Activated naive CD4-positive, alpha-beta T cell (primary cell): ENCODE measurements at places on chromosomes 7 and 10.
A peak's percentile ranks its signal among the peaks of the same experiment; 100 is the strongest.

DNA sequence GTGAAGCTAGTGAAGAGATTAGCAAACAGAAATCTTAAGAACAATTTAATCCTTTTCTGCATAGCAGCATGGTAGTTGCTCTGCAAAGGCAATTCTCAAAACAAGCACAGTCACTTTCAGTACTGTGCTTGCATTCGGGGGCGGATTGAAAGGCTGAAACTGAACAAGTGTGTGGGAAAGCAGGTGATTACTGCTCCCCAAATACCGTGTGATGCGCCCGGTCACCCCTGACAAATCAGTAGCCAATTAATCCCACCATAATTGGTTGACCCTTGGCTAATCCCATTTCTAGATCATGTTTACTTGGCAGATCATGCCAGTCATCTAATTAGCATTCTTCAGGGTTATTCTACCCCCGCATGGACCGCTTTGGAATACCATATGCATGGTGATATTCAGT is 76.5 kb upstream of the ADRB1 start:
- DNase-seq, result no peak

DNA sequence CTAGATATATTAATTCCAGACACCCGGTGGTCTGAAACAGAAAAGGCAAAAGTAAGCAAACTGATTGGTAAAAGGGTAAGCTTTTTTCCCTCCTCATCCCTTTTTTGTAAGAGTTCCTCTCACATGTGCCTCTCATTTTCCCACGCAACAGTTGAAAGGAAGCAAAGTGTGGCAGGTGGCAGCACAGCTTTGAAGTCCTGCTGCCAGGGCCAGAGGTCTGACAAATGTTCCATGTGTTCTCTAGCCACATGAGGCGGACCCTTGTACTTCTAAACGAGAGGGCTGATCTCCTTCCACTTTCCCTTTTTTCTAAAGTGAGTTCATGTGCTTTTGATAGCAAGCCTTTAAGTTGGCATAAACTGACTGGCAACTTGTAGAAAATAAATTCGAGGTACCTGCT is 217.5 kb downstream of the POLR1F start:
- DNase-seq, result no peak

DNA sequence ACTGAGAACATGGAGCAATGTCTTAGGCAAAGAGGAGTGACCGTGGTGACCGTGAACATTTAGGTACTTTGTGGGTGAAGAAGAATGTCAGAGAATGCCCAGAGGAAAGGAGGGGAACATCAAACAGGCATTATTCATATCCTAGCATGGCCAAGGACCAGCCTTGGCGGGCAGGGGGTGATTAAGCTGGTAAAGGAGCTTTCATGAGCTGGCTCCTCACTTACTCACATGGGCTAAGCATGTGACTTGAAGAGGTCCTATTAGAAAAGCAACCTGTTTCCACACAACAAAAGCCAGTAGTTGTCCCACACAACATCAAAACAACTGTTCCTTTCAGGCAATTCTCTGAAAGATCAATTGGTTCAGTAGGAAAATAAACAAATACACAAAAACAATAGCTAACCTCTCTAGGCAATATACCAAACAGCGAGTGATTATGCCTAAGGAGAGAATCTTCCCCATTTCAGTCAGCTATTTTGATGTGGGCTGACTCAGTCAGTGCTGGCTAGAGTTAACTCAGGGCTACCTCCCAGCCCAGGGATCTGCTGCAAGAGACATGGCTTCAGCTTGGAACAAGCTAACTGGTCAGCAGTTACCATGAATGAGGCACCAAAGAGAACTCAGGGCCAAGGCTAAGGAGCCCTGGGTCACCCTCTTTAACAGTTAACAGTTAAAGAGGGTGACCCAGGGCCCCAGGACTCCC is 283.5 kb downstream of the ARHGAP12 start:
- no peak for DNase-seq

GRCh38 chr10:35182631-35183510 is 56.2 kb downstream of the CREM start:
- no peak for DNase-seq

GRCh38 chr7:158648168-158648567 is 56.4 kb downstream of the NCAPG2 start:
- no peak for DNase-seq

GRCh38 chr7:116933465-116933864 is 19.8 kb upstream of the ST7 start:
- no peak for DNase-seq

DNA sequence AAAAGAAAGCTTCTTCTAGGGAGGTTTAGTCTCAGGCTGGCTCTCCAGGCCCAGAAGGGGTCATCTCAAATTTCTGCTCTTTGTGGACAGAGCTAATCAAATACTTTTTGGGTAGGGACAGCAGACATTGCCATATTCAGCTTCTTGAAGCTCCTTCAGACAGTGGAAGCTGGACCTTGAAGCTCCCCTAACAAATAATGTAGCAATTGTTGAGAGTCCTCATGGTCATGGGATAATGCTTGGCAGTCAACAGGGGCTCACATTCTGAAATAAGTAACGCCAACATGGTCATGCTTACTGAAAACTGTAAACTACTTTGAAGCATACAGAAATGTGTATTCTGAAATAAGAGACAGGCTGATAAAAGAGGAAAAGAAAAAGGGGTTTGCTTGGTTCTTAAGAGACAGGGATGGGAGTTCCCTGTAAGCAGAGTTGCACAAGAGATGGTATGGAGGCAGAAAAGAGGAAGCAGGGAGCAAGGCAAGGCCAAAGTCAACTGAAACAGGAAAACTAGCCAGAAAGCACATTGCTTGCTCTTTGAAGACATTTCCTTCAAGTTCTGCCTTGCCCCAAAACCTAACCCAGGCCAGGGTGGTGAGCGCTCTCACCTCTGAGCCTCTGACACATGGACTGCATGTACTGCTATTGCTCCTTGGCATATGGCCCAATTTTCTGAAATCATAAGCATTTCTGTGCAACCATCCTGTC is 53.1 kb upstream of the KMT2E start:
- no peak for DNase-seq

DNA sequence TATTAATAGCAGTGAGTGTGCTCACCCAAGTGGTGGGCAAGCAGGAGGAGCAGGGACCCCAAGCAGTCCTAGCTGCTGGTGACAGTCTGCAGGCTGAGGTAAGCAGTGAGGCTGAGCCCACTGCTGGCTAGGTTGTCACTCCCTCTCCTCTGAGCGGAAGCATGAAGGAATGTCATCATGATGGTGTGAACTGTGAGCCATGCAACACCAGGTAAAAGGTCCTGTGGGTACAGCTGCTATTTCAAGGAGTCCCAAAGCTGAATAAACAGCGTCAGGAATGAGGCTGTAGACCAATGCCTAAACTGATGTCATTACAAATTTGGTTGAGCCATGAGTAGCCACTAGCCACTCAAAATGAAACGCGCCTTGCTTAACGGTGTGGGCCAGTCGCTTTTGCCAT is 126.1 kb downstream of the RNF32 start:
- no peak for DNase-seq

DNA sequence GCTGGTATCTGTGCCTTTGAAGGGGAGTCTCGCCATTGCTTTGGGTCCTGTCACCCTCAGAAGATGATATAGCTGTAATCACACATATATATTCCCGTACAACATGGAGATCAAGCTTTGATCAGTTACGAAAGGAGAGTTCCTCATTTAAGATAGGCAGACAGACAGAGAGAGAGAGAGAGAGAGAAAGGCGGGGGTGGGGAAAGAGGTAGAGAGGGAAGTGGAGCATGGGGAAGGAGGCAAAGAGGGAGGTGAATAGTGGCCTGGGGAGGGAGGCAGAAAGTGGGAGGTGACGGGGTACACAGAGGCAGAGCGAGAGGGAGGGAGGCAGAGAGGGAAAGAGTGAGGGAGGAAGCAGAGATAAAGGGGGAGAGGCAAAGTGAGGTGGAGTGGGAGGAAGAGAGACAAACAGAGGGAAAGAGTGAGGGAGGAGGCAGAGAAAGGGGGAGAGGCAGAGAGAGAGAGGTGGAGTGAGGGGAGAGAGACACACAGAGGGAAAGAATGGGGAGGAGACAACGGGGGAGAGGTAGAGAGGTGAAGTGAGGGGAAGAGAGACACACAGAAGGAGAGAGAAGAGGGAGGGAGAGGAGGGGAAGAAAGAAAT is 44.6 kb upstream of the C1QL3 start:
- no peak for DNase-seq

- no peak for DNase-seq
Observed at GRCh38 chr7:74507538-74508319, 54.0 kb downstream of the GTF2IRD1 start.

DNA sequence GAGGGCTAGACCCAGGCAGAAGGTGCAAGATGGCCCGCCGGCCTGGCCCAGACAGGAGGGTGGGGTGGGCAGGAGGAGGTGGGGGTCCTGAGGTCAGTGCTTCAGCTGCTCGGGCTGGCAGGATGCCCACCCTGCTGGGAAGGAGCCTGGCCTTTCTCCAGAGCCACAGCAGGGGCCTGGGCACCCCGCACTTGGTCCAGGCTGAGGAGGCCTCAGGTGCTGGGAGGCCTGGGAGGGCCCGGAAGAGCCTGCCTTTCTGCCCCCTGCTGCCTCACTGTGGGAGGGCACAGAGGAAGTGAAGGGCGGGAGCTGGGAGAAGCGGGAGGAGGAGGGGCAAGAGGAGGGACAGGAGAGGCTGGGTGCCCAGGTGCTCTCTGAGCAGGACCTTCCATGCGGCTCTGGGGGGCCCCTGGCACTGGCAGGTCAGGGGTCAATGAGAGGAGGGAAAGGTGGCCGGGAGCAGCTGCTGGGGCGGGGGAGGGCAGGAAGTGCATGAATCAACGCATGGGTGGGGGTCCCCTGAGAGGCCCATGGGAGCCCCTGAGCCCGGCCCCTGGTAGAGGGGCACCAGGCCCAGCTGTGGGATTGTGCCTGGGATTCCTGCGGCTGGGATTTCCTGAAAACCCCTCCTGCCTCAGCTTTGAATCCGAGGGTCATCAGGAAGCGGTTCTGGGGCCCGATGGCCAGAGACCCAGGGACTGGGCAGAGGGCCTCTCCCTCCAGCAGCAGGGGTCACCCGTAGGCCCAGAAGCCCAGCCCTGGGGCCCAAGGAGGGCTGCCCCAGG is 49.9 kb downstream of the PWWP2B start:
- peak; percentile 31 for DNase-seq

DNA sequence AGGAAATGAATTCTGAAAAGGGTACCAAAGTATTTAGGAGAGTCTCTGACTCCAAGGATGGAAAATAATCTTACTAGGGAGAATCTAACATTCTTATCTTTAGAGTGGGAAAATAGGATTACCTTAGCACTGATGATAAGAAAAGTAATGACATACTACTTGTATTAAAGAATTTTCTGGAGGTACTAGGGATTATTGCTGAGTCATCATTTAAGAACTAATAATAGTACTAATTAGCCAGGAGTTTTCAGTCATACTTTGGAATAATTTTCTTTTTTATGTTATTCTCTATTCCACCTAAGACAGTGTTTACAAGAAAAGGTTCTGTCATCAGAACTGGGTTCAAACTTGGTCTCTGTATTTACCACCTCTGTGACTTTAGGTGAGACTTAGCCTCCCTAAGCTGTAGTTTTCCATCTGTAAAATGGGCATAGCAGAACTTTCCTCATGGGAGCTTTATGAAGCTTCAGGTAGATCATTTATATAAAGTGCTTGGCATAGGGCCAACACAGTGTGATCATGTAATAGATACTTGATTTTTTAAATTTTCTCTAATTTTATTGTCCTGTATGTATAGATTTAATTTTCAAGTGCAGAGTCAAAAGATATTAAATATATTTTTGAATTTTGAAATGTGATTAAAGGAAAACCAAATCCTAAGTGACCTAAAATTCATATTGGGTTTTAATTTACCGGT is 20.4 kb downstream of the ITGB8 start:
- DNase-seq, result no peak

- DNase-seq, result peak; percentile 62
Observed at GRCh38 chr10:102055647-102056419, at the start of gene ARMH3. Gene ARMH3 (minus strand): TSS chr10:102056173. CDS start chr10:102040114, 16,059 bp downstream.

DNA sequence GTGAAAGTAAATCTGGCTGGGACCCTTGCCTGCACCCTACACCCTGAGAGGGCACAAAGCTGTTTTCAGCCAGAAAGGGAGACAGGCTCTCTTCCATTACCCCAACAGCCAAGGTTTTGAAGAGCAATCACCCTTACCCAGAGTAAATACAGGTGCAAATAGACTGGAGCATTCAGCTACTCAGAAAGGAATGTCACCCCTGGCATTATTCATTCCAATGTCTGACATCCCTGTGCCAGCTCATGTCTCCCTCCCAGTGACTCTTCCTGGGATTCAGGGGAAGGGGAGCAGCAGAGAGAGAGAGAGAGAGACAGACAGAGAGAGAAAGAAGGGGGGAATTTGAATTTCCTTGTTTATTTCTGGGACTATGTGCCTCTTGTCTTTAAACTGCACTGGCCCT is 611.8 kb downstream of the SORCS3 start:
- DNase-seq, result no peak

DNA sequence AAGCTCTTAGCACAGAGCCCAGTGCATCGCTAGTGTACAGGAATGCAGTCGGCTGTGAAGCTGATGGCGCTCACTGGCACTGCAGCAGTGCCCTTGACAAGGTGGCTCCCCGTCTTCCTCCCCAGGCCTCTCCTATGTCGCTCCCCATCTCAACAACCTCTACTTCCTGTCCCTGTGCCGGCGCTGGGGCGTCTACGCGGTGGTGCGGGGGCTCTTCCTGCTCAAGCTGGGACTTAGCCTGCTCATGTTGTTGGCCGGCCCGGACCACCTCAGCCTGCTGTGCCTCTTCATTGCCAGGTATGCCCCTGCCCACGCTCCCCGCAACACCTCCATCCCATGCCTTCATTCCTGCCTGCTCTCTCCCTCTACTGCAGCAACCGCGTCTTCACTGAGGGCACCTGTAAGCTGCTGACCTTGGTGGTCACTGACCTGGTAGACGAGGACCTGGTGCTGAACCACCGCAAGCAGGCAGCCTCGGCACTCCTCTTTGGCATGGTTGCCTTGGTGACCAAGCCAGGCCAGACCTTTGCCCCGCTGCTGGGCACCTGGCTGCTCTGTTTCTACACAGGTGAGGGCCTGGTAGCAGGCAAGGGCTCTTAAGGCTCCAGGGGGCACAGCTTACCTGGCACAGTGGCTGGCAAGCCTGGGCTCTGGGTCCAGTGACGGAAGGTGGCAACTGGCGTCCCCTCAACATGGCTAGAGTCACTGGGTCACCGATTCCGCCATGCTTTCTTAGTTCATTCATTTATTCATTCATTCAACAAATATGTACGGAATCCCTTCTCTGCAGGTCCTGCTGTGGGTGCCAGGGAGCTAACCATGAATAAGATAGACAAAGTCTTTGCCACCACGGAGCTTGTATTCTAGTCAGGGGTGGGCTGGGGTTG is 22.3 kb upstream of the C10orf95 start:
- DNase-seq, result no peak

DNA sequence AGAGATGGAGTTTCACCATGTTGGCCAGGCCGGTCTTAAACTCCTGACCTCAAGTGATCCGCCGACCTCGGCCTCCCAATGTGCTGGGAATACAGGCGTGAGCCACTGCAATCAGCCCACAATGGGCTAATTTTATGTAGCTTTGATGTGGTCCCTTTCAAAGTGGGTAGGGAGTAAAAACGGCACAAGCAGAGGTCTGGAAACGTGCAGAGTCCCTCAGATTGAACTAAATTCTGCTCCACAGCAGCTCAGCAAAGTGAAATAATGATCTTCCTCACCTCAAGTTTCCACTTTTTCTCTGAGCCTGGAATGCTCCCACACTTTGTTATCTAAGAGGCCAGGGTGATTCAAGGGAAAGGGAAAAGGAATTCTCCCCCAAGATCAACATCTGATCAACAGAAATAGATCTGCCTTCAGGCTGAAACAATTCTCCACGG is 6.1 kb downstream of the CCDC3 start:
- no peak for DNase-seq
